ENCODE measurements at places on chromosomes 7 and 10.

- no peak for DNase-seq
These were observed 549.0 kb downstream of the TCERG1L start for GRCh38 chr10:130762491-130762890.

GRCh38 chr7:114944745-114945625 is 23.1 kb downstream of the MDFIC start:
- no peak for DNase-seq

DNA sequence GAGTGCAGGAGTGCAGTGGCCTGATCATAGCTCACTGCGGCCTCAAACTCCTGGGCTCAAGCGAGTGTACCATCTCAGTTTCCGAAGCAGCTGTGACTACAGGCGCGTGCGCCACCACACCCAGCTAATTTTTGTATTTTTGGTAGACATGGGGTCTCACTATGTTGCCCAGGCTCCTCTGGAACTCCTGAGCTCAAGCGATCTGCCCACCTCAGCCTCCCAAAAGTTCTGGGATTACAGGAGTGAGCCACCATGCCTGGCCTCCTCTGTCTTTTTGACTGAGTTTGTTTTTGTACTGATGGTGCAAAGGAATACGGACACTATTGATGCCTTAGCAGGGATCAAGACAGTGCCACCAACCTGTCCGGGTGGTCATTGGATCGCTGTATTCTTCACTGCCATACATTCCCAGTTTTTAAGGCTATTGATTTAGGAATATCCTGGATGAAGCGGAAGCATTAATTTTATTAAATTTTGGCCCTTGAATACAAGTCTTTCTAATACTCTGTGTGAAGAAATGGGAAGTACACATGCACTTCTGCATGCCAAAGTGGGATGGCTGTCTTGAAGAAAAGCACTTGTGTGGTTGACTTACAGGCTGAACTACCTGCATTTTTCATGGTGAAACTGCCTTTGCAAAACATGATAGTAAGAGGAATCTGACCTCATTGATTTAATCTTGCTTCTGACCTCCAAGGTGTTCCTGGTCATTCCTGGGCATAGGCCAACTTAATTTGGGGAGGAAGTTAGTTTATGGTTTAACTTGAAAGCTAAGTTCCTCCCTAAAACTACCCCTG is 2.1 kb upstream of the CUL2 start:
- no peak for DNase-seq

- DNase-seq = no peak
These were observed 21.0 kb downstream of the KMT2C start for GRCh38 chr7:152414779-152415178.

- no peak for DNase-seq
These were observed 1.2 kb upstream of the IDI1 start for GRCh38 chr10:1050145-1050544.

- no peak for DNase-seq
These were observed 37.7 kb downstream of the ZMIZ1 start for GRCh38 chr10:79106256-79107050.

GRCh38 chr7:50637725-50638643 is 72.8 kb upstream of the DDC start:
- DNase-seq = no peak

DNA sequence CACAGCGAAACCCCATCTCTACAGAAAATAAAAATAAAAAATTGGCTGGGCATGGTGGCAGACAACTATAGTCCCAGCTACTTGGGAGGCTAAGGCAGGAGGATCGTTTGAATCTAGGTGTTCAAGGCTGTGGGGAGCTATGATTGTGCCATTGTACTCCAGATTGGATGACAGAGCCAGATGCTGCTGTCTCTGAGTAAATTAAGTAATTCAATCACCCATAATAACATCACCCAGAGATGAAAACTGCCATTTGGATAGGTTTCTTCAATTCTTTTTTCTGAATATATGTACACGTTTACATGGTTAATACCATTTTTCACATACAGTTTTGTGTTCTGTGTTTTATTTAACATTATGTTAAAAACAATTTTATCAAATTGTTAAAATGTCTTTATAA is 79.3 kb downstream of the WIPF3 start:
- DNase-seq = no peak

GRCh38 chr7:50619684-50620083 is 54.5 kb upstream of the DDC start:
- no peak for DNase-seq

DNA sequence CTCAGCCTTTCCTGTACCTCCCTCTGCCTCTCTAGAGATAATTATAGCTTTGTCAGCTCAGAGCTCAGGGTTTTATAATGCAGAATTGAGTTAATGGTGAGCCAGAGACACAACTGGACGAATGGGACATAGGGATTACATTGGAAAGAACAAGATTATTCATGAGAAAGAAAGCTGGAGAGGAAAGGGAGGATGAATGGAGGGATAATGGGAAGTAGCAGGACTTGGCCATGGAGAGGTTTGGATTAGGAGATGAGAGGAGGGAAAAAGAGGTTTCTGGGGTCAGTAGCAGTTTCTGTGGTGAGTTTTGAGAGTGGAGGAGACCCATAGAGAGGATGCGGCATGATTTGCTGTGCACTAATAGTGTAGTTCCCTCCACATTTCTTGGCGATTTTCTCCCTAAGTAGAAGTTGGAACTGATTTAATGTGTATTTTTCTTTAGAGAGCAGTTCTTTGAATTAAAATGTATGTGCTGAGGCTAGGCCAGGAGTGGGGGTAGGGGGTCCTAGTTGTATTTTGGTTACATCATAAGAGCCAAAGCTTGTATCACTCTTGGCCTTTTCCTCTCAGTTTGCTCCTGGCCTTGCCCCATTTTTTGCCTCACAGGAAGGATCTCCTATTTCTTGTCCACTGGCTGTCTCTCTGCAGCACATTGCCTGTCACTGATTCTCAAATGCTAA is 107.4 kb downstream of the MKX start:
- no peak for DNase-seq

- DNase-seq = no peak
These were observed 52.8 kb upstream of the SEC61G start for GRCh38 chr7:54811846-54812254.

- peak; percentile 57 for DNase-seq
These were observed at the start of gene GSTO1 for GRCh38 chr10:104254493-104255310. Gene GSTO1 (plus strand): TSS chr10:104254892. CDS start chr10:104254929, 37 bp downstream.

DNA sequence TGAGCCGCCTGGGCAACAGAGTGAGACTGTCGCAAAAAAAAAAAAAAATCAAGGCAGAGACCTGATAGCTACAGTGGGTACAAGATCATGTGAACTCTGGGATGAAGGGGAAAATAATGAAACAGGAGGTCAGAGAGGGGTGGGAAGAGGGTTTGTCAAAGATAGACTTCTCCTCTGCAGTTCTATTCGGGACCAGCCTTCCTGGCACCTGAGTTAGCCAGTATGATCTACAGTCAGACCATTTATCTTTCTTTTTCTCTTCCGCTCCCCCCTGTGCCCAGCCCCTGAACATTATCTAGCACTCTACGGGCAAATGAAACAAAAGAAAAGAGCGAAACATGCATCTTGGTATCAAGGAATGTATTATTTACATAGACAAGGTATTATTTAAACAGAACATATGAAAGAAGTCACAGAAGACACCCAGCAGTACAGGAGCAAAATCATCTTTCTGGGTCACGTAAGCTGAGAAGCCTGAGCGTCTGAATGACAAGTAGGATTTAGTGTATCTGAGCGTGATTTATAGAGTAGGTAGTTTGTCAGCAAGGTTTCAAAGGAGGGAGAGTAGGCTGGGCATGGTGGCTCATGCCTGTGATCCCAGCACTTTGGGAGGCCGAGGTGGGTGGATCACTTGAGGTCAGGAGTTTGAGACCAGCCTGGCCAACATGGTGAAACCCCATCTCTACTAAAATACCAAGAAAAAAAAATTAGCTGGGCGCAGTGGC is 109.0 kb downstream of the PRKCQ start:
- no peak for DNase-seq

- no peak for DNase-seq
These were observed 78.7 kb upstream of the PPP2R2D start for GRCh38 chr10:131822013-131822691.

GRCh38 chr7:101238226-101239182 is 902 bp upstream of the CLDN15 start:
- DNase-seq = no peak

DNA sequence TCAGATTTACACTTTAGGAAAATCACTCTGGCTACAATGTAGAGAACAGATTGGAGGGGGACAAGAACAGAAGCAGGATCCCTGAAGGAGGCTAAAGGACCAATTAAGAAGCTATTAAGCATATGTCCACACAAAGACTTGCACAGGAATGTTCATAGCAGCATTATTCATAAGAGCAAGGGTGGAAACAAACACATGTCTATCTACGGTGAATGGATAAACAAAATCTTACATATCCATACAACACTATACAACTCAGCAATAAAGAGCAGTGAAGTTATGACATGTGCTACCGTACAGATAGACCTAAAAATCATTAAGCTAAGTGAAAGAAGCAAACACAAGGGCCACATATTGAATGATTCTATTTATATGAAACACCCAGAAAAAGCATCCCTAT is 10.4 kb downstream of the CHCHD3 start:
- no peak for DNase-seq

DNA sequence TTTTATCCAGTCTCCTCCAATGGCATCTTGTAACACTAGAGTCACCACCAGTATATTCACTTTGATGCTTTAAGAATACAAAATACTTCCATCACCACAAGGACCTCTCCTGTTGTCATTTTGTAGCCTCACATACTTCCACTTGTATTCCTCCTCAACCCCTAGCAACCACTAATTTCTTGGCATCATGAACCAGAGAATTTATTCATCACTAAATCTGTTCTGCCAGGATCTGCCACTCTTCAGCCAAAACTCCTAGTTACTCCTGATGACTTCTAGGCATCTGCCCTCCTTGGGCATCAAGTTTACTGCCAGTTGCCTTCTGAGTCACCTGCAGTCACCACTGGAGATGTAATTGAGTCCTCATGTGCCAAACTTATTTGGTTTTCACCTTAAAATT is 906.8 kb downstream of the CNTNAP2 start:
- DNase-seq = no peak

DNA sequence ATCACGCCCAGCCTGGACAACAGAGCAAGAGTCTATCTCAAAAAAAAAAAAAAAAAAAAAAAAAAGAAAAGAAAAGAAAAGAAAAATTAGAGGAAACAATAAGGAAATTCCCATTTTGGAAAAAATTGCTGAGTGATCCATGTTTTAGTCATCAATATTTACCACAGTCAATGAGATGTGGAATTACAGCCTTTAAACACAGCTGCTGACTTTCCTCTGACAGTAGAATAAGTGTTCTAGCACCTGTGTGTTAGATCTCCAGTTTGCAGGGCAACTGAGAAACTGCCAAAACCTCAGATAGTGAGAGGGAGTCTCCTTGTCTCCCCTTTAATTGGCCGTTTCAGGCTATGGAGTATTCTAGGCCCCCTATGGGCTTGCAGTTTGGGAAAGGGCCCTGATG is 520.1 kb downstream of the KCNMA1 start:
- no peak for DNase-seq

DNA sequence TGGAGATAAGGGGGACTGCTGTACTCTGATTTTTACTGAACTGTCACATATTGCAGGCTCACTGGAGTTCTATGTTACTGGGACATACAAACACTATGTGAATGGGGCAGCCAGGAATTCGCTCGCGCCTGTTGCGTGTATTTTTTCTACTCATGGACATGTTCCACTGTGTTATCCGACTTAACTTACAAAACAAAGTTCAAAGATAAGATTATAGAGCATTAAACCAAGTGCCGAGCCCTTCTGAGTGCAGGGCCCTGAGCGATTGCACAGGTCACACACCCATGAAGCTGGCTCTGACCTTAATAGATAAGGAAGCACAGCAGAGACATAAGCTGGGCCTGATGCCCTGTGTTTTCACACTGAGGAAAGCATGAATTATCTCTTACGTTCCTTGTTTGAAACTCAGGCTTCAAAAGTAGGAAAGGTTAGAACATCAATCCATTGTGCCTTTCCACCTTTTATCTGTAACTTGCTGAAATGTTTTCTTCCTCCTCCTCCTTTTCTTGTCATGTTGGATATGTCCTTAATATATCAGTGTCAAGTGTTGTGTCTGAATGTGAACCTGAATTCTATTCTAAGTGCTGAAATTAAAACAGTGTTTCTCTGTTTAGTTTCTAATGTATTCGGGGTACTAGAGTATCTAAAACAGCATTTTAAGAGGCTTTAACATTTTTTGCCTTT is 273.8 kb downstream of the AUTS2 start:
- DNase-seq = no peak

DNA sequence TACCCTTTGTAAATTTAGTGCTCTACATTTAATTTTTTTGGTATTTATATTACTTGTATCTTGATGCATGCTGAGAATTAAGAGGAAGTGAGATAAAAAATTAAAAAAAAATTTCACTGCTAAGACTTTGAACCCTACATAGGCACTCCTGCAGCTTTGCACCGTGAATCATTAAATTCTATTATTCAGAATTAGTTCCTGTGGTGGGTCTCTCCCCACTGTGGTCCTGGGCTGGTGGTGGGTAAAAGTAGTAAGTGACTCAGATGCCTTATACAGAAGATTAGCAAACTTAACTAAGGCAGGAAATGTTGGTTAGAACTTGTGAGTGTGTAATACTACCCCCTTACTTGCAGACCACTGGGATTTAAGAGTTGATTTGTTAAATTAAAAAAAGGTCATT is 72.6 kb downstream of the AP3M1 start:
- DNase-seq = peak; percentile 64

DNA sequence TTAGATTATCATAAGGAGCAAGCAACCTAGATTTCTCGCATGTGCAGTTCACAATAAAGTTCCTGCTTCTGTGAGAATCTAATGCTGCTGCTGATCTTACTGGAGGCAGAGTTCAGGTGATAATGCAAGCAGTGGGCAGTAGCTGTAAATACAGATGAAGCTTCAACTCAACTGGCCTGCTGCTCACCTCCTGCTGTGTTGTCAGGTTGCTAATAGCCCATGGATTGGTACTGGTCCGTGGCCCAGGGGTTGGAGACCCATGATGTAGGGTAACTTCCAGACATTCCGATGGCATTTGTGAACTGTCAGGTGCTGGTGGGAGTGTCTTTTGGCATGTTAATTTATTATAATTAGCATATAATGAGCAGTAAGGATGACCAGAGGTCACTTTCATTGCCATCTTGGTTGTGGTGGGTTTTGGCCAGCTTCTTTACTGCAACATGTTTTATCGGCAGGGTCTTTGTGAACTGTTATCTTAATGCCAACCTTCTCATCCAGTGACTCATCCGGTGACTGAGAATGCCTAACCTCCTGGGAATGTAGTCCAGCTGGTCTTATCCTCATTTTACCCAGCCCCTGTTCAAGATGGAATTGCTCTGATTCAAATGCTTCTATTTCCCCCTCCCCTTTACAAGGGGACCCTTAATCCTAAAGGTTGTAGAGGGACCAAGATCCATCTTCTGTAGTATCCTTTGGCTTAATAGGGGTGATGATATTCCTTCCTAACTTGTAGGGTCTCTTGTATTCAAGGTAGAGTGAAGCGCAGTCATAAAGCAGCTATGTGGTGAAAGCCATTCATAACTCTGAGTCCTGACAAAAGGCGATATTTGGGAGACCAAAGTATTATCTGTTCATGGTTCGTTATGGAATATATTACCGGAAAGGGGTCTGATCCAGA is 165.8 kb downstream of the CCSER2 start:
- no peak for DNase-seq

- DNase-seq = no peak
These were observed 54.1 kb downstream of the SRI start for GRCh38 chr7:88165697-88166096.
